Coronary artery (tissue), 2 donors: ENCODE measurements at places on chromosomes 1 and 21.

- no peak for DNase-seq
Measured at GRCh38 chr1:152926091-152926490, 17.7 kb downstream of the IVL start.

- no peak for DNase-seq
Measured at GRCh38 chr1:41925712-41926111, 7.0 kb upstream of the HIVEP3 start.

- DNase-seq = no peak
Measured at GRCh38 chr1:3652548-3653285, 401 bp downstream of the TP73 start.

- no peak for DNase-seq
Measured at GRCh38 chr1:61936839-61937238, 194.6 kb downstream of the PATJ start.

DNA sequence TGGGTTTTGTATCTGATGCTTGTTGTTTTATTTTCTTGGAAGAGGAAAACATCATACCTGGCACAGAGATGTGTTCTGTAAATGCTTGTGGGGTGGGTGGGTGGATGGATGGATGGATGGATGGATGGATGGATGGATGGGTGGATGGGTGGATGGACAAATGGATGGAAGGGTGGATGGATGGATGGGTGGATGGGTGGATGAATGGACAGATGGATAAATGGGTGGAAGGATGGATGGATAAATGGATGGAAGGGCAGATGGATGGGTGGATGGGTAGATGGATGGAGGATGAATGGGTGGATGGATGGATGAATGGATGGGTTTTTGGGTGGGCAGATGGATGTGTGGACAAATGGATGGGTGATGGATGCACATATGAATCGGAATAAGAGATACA lies 111.5 kb downstream of the PDE9A start:
- no peak for DNase-seq
